CD4-positive, alpha-beta T cell treated with Interleukin-6 for 4 hours (primary cell): ENCODE measurements at places on chromosomes 2 and 18.

GRCh38 chr2:96591054-96591453 is 47.1 kb downstream of the KANSL3 start:
- DNase-seq, result no peak

- DNase-seq, result no peak
Observed at GRCh38 chr2:99153921-99154604, 679 bp downstream of the TSGA10 start.

DNA sequence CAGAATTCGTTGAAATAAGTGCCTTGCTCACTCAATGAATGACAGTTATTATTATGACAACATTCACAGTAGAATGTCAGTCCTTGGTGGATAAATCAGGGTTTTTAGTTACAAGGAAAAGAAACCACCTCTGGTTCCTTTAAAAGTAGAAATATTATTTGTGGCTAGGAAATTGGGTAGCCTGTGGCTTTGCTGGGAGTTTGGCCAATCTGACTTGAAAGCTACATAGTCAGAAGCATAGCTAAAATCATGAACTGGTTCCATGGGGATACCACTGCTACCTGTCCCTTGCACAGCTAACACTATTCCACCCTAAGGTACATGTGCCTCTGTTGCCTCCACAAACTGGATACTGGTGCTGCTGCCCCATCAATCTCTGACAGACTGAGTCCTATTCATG is 12.8 kb upstream of the SMCHD1 start:
- no peak for DNase-seq

- DNase-seq, result no peak
Observed at GRCh38 chr2:44997963-44998362, 11.3 kb downstream of the SIX2 start.

DNA sequence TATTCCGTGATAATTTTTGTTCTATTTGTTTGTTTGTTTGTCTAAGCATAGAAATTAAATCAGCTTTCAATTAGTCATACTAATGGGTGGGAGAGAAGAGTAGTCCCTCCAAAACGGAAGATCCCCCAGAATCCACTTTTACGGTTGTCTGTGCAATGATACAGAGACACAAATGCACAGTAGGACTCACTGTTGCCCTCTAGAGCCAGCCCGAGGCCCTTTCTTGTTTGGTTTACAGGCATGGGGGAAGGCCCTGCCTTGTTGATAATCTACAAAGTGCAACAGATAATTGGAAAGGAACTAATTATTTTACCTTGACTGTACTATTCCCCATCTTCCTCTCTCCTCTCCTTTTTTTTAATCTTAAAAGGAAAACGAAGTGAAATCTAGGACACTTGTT is 121.1 kb downstream of the ACOXL start:
- DNase-seq, result peak; percentile 68

GRCh38 chr2:45739796-45740485 is 88.5 kb downstream of the PRKCE start:
- peak; percentile 8 for DNase-seq
